H4 (cell line): ENCODE measurements at places on chromosomes 7 and 10. TPM values are rescaled to one million over a fixed set of nuclear protein-coding genes. Genes with fewer than 3 reads are reported as not detected.
A peak's percentile ranks its signal among the peaks of the same experiment; 100 is the strongest.

DNA sequence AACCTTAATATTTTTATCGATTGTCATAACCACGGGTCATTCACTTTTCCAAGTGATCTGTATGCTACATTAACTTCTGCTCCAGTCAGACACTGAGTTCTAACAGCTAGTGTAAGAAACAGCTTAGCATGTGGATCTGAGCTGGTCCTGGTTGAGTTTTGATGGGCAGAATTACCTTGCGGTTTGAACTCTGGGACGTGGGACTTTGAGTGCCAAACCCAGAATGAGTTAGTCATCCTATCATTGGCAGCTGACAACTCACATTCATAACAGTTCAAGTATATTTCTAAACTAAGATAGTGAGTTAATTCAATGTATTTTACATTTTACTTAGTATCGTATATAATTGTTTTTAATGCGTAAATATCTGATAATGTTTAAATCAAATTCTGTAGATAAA, 43.2 kb downstream of the C7orf33 start:
- DNase-seq: no peak

The VPS37D gene
- 3.7 and 6.3 TPM in 2 replicates for total RNA-seq

DNA sequence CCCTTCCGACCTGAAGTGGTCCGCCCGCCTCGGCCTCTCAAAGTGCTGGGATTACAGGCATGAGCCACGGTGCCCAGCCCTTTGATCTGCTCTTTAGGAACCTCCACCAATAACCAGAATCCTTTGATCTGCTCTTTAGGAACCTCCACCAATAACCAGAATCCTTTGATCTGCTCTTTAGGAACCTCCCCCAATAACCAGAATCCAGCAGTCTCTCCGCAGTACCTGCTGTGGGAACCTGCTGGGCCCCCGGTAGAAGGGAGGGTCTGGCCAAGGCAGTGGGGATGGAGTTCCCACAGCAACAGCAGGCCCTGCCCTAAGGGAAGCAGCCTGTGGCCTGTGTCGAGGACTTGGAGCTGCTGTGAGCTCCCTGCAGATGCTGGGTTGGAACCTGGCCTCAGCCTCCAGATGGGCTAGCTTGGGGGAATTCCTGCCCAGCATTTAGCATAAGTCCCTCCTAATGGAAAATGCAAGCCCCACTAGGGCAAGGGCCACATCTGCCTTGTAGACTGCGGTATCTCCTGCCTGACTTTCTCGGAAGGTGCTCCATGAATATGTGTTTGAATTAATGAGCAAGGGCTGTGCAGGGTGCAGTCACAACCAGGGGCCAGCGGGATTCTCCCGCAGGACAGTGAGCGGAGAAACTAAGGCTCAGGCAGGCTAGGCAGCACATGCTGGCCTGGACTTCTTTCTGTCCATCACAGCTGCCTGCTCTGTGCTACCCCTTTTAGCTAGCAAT, 165.8 kb downstream of the UBE2H start:
- no peak for DNase-seq

- peak; percentile 55 for DNase-seq
Measured at GRCh38 chr7:98509836-98510235, 107.2 kb upstream of the NPTX2 start.

GRCh38 chr7:16883918-16884317, 2.1 kb upstream of the AGR3 start:
- no peak for DNase-seq

DNA sequence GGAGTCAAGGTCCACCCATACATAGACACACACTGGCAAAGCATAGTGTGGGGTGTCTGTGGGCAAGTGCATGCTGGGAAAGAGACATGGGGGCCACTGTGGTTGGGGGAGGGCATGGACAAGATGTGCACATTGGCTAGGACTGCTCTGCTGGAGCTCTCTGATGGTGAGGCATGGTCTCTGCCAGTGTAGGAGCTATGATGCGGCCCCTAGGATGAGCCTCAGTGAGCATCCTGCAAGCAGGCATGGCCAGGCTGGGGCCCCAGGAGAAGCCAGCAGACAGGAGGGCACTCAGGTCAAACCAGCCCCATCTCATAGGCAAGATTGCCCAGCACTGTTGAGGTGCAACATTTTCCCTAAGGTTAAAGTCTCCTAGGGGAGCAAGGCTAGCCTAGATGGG, 489.4 kb downstream of the DNAJB9 start:
- no peak for DNase-seq

The NAPEPLD gene
- total RNA-seq: 3.6 and 5.0 TPM in 2 replicates

The CNPY1 gene
- total RNA-seq: 0.08 TPM in 1 of 2 replicates, not detected in the other

The TCERG1L gene
- total RNA-seq: not detected in 2 replicates

DNA sequence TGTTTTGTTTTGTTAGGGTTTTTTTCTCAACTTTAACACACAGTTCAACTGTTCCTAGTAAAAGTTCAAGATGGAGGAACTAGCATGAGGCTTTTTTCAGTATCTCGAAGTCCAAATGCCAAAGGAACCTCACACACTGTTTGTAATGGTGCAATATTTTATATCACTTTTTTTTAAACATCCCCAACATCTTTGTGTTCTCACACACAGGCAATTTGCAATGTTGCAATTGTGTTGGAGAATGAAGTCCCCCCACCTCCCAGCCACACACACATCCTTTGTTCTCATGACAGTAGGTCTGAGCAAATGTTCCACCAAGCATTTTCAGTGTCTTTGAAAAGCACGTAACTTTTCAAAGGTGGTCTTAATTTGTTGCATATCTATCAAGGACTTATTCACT, 120.9 kb downstream of the TWIST1 start:
- peak; percentile 62 for DNase-seq

- DNase-seq: no peak
Measured at GRCh38 chr10:93993414-93993781, 333 bp upstream of the PLCE1 start.

DNA sequence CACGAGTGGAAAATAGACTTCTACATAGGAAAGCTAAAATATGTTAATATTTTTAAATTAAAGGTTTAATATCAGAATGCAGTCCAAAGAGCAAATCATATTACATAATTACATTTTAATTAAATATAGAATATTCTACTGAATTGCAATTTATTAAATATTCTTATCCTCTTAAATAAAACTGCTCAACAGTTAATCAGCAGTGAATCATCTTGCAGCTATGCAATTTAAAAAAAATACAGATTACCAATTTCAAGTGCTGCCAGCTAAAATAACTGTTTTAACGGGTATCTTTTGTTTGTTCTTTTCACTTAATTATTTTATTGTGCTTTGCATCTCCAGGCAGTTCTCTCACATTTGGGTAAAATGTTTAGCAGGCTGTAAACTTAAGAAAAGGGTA, 82.2 kb downstream of the ZNRF2 start:
- DNase-seq: no peak

DNA sequence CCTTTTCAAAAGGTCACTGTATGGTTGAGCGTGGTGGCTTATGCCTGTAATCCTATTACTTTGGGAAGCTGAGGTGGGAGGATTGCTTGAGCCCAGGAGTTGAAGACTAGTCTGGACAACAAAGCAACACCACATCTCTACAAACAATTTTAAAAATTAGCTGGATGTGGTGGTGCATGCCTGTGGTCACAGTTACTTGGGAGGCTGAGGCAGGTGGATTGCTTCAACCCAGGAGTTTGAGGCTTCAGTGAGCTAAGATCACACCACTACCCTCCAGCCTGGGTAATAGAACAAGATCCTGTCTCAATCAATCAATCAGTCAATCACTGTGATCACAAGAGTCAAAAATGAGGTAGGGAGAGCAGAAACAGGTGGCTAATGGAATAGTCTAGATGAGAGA, 97.0 kb downstream of the SUGCT start:
- no peak for DNase-seq

DNA sequence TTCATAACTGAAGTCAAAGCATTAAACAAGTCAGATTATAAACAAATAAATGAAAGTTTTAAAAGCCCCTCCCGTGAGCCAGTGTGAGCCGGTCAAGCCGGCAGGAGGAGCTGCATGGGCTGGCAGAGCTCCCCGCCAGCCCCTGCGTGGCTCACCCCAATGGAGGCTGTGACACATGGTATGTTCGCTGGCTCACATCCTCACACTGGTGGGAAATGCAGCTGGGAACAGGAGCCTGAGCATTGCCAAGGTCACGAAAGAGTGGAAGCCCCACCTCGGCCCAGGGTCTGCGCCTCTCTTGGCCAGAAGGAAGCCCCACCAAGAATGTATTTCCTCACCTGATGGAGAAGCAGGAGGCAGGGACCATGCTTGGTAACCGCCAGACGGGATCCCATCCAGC, 261.7 kb upstream of the TCERG1L start:
- DNase-seq: no peak

DNA sequence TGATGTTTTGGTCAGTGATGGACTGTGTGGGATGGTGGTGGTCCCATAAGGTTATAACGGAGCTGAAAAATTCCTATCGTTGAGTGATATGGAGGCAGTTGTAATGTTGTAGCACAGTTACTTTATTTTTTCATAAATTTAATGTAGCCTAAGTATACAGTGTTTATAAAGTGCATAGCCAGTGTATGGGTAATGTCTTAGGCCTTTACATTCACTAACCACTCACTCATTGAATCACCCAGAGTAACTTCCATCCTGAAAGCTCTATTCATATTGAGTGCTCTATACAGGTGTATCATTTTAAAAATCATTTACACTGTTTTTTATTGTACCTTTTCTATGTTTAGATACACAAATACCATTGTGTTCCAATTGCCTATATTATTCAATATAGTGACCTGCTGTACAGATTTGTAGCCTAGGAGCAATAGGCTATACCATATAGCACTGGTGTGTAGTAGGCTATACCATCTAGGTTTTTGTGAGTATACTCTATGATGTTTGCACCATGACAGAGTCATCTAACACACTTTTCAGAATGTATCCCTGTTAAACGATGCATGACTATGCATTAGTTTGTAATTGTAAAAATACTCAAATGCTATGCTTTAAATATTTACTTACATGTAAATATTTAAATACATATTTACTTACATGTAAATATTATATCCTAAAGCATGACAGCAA, 21.0 kb downstream of the PDCD4 start:
- DNase-seq: no peak

The FAM24B gene
- total RNA-seq: 4.1 and 5.1 TPM in 2 replicates

DNA sequence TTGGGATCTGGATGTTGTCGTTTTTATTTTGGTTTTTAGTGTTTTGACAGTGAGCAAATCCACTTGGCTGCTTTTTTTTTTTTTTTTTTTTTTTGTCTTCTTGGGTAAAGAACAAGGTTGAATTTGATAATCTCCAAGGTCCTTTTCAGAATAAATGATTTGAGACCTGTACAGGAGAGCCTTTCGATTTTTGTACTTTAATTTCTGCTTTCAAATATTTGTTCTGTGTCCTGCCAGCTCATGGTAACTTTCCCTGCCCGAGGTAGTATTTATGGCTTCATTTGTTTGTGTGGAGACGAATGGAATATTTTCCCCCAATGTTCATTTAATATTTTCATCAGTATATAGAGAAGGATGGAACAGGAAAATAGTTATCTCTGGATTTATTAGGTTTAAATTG, 19.9 kb downstream of the WAC start:
- no peak for DNase-seq

GRCh38 chr10:69716711-69717560, 84.8 kb upstream of the COL13A1 start:
- peak; percentile 26 for DNase-seq

DNA sequence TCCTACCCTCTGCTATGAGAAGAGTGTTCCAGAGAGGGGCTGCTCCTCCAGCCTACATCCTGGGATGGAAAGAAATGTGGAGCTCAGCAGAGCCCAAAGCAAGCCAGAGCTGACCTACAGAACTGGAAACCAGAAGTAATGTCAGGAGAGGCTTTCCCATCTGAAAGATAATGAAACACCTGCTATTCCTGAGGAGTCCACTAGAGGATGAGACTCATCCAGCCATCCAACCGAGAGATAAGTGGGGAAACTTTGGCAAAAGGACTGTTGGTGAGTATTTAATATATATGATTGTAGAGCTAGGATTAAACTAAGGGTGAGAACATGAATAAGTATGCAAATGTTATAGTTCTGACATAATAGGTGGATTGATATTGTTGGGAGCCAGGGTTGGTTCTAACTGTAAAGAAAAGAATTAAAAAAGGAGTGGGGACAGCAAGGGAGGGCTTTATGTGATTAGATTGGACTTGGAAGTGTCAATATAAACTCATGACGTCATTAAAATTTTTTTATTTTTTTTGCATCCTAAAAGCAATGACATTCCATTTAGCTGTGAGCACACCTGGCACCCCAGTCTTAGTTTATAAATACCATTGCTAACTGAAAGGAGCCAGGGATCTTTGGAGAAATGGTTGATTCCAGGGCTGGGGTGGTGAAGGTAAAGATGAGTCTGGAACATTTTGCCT, 312.8 kb upstream of the NFE2L3 start:
- no peak for DNase-seq

The ADAMTS14 gene
- 0.45 and 0.74 TPM in 2 replicates for total RNA-seq

- no peak for DNase-seq
Measured at GRCh38 chr7:2540133-2540532, 15.2 kb downstream of the BRAT1 start.

The ZNF853 gene
- total RNA-seq: 2.8 and 3.7 TPM in 2 replicates

- no peak for DNase-seq
Measured at GRCh38 chr10:118924493-118924892, 105.0 kb upstream of the NANOS1 start.

The TRIM50 gene
- total RNA-seq: not detected in 2 replicates

- peak; percentile 44 for DNase-seq
Measured at GRCh38 chr10:43962346-43963191, 313.9 kb upstream of the ZNF32 start.

DNA sequence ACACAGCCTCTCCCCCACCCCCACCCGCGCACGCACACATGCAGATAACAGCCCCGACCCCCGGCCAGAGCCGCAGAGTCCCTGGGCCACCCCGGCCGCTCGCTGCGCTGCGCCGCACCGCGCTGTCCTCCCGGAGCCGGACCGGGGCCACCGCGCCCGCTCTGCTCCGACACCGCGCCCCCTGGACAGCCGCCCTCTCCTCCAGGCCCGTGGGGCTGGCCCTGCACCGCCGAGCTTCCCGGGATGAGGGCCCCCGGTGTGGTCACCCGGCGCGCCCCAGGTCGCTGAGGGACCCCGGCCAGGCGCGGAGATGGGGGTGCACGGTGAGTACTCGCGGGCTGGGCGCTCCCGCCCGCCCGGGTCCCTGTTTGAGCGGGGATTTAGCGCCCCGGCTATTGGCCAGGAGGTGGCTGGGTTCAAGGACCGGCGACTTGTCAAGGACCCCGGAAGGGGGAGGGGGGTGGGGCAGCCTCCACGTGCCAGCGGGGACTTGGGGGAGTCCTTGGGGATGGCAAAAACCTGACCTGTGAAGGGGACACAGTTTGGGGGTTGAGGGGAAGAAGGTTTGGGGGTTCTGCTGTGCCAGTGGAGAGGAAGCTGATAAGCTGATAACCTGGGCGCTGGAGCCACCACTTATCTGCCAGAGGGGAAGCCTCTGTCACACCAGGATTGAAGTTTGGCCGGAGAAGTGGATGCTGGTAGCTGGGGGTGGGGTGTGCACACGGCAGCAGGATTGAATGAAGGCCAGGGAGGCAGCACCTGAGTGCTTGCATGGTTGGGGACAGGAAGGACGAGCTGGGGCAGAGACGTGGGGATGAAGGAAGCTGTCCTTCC, 620 bp downstream of the EPO start:
- no peak for DNase-seq

The GBX1 gene
- total RNA-seq: not detected in 2 replicates

DNA sequence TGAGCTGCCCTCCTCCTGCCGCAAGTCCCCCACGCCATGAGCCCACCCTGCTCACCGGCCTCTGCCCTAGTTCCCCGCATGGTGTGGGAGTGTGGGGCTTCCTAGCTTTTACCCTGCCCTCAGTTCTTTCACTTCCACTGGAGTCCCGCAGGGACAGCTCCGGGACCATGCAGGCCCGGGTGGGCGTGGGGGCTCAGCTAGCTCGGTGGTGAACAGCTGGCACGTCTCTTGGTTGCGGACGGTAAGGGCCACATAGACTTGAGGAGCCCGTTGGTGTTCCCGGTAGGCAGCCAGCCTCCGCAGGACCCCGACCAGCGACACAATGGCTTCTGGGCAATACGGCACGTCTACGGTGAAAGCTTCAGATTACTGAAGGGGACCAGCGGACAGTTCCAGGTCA, 108.9 kb upstream of the CCZ1B start:
- DNase-seq: no peak
